ENCODE measurements at places on chromosomes 1 and 21. TPM values are rescaled to one million over a fixed set of nuclear protein-coding genes. Genes with fewer than 3 reads are reported as not detected.

Gene FCRL5
- total RNA-seq = not detected

Gene BRINP3
- total RNA-seq = not detected

Gene TMEM269
- total RNA-seq = 0.60 TPM

Gene EVA1C
- 11.1 TPM for total RNA-seq

Gene KCNJ6
- total RNA-seq = not detected

Gene TEX38
- total RNA-seq = not detected

Gene TGFB2
- total RNA-seq = 0.11 TPM

Gene LIN28A
- total RNA-seq = not detected

Gene FCGR3A
- total RNA-seq = 0.25 TPM

Gene C1orf210
- not detected for total RNA-seq

Gene LAMTOR5
- 105 TPM for total RNA-seq

Gene LCE3A
- not detected for total RNA-seq

Gene CDK18
- 2.7 TPM for total RNA-seq

Gene USP1
- total RNA-seq = 28.3 TPM

Gene TSEN15
- total RNA-seq = 12.2 TPM

Gene SUSD4
- total RNA-seq = 13.0 TPM

Gene C8B
- total RNA-seq = not detected

Gene OR2M3
- total RNA-seq = not detected

Gene YBEY
- total RNA-seq = 14.8 TPM

Gene PCBP3
- 3.4 TPM for total RNA-seq

Gene OLIG2
- not detected for total RNA-seq

Gene PTPN7
- total RNA-seq = 145 TPM

Gene VASH2
- total RNA-seq = 0.11 TPM

Gene OR2T6
- total RNA-seq = not detected

Gene TMEM81
- 2.2 TPM for total RNA-seq

Gene VHLL
- total RNA-seq = not detected

Gene GJA5
- not detected for total RNA-seq

Gene S100A6
- 172 TPM for total RNA-seq

Gene ZBTB8A
- total RNA-seq = not detected

Gene NBPF6
- total RNA-seq = not detected

Gene HAO2
- not detected for total RNA-seq

Gene MXRA8
- total RNA-seq = 1.6 TPM

Gene MIA3
- 135 TPM for total RNA-seq

Gene CLCA4
- total RNA-seq = not detected

Gene LRRC52
- not detected for total RNA-seq

All from CD4-positive, alpha-beta T cell (primary cell).